Amygdala (tissue), 56 donors: ENCODE measurements at places on chromosomes 7 and 10.

GRCh38 chr10:78769526-78769925, 299.2 kb upstream of the ZMIZ1 start:
- no peak for DNase-seq

DNA sequence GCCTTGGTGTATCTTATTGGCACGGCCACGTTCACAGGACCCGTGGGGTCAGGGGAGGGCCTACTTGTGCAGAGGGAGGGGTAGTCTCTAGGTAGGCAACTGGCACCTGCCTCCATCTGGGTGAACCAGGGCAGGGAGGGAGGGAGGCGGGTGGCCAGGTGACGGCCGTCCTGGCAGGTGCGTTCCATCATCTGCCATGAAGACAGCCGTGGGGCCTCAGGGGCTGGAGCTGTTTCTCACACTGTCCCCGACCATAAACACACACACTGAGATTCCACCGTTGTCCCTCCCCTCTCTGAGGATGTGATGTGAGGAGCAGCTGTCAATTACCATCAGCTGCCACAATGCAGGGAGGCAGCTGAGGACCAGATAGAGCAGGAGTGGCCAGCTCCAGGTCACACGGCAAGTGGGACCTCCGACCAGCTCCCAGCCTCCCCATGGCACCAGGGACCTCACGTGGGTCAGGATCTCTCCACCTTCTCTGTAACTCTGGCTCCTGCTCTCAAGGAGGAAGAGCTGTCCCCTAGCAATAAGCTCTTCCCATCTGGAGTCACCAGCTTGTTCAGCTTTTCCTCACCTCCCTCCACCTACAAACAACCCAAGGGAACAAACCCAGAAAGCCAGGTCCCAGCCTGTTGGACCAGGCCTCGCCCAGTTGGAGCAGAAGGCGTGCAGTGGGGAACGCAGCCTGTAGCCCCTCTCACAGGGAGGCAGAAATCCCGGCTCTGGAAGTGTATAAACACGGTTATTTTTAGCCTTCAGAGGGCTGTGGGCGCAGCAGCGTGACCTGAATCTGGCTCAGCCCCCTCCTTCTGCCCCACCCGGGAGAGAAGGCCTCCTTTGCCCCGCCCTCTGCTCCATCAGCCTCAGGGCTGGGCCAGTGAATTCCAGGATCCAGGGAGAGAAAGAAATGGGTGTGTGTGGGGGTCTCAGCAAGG, 33.1 kb downstream of the ZMIZ1 start:
- DNase-seq, result no peak

GRCh38 chr10:59907918-59908807, 1.8 kb upstream of the CCDC6 start:
- peak; percentile 28 for DNase-seq

DNA sequence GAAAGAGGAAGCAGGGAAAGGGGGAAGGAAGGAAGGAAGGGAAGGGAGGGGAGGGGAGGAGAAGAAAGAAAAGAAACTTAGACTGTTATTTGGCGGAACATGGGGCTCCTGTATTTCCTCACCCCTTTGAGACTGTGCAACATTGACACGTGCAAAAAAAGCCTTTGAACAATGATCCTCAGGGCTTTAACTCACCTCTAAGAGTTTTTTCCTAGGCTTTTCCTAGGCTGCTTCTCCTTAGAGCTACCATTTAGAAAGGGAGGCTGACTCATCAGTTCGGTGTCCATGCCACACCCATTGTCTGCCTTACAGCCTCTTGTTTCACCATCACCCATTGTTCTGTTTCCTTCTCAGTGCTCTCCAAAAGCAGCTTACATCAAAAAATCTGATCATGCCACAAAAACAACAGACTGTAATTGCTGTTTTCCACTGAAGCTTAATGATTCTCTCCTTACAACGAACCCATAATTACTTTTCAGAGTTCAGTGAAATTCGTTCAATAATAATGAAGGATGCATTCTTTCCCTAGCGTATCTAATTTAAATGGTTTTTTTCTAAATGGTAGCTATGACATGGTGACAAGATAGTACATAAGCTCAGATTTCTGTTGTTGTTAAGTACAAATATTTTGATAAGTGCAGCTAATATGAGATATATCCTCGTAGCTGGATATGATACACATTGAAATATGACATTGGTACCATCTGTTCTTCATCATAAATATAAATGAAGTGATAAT, 90.8 kb downstream of the PRLHR start:
- DNase-seq, result no peak

DNA sequence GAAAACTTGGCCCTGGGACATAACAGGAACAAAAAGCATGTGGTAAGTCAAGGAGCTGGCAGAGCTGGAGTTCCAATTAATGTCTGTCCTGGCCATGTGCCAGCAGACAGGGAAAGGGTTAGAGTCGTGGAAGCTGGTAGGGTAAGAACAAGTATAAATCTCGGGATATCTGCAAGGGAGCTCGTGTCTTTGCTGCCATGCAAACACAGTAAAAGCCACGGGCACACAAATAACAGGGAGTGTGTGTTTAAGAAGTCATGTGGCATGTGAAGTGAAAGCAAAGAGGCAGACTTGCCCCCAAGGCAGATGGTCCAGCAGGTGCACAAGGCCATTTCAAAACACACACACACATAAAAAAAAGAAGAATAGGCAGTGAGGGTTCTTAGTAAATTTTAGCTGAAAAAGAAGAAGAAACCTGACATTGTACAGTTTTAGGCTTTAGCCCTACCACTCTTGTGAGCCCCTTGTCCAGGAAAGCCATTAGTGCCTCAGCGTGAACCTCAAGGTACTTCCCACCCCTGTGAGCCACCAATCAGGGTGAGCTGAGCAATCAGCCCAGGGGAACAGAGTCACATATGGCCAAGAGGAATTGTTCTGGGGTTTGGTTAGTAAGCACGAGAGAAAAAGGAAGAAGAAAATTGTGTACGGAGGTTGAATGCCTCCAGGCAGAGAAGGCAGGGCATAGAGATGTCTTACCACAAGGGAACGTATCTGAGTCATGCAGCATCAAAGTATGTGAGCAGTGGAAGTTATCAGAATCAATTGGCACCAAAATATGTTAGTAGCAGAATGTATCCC, 32.8 kb upstream of the ARHGAP12 start:
- no peak for DNase-seq

GRCh38 chr7:104862719-104863118, 151.3 kb upstream of the KMT2E start:
- no peak for DNase-seq

- no peak for DNase-seq
These were observed 31.6 kb downstream of the USP54 start for GRCh38 chr10:73559590-73559989.

GRCh38 chr7:41809940-41810576, 107.2 kb upstream of the INHBA start:
- no peak for DNase-seq

GRCh38 chr7:82156893-82157292, 286.7 kb downstream of the CACNA2D1 start:
- no peak for DNase-seq

GRCh38 chr7:93861325-93861949, 29.1 kb downstream of the TFPI2 start:
- DNase-seq, result no peak

DNA sequence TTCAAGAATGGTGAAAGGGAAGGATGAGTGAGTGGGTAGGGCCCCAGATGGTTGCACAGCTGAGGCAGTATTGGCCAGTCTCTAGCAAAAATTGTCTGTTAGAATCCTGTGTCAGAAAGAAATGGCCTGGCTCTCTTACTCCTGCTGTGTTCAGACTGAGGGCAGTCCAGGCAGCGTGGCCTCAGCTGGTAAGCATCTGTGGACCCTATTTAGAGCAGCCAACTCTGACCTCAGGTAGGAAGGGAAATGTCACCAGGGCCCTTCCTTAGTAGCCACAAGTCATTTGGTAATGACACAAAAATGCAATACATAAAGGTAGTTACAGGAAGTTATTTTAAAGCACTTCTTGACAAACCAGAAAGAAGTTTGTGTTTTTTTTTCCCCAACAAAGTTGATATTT, 1194.7 kb downstream of the CNTNAP2 start:
- DNase-seq, result no peak

- no peak for DNase-seq
These were observed 173.6 kb downstream of the PRKCQ start for GRCh38 chr10:6406220-6407033.

DNA sequence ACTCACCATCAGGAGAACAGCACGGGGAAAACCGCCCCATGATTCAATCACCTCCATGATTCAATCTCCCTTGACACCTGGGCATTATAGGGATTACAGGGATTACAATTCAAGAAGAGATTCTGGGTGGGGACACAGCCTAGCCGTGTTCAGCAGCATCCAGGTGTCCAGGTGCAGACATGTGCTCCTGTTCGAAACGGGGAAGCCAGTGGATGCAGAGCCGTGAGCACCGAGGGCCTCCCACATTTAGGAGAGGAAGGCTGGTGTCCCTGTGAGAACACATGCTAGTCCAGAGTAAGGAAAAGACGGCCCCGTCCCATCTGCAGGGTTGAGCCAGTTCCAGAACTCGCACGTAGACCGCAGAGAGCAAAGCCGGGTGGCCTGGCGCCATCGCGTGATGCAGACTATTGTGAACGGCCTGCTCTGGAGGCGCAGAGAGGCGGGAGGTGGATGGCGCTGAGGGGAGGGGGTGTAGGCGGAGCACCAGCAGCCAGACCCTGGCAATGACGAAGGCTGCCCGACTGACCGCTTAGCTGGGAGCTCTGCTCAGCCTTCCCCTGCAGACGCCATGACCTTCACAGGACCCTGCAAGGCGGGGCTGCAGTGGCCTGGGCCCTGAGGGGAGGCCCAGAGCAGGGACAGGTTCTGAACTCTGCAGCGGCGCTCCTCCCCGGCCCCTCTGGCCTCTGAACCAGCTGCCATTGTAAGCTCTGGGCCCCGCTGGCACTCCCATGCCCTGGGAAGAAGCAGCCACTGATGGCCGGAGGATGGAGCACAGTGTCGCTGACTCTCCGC, 141.6 kb upstream of the TCERG1L start:
- DNase-seq, result peak; percentile 18

GRCh38 chr10:45370202-45370955, 3.6 kb upstream of the ALOX5 start:
- no peak for DNase-seq

- no peak for DNase-seq
These were observed 77.3 kb upstream of the SAMD8 start for GRCh38 chr10:75034131-75034512.

DNA sequence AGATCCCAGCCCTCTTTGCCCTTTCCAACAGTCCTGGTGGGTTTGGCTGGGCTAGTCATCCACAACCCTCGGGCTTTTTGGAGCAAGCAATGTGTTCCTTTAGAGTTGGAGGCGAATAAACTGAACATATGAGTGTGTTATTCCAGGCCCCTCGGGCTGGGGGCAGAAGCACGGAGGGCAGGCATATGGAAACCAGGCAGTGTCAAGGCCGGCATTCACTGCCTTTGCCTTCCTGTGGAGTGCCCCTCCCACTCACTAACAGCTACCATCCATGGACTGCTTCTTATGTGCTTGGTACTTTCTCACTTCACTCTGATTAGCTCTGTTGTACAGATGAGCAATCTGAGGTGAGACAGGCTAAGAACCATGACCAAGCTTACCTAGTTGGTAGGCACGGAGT, 53.9 kb upstream of the EFCAB10 start:
- no peak for DNase-seq

DNA sequence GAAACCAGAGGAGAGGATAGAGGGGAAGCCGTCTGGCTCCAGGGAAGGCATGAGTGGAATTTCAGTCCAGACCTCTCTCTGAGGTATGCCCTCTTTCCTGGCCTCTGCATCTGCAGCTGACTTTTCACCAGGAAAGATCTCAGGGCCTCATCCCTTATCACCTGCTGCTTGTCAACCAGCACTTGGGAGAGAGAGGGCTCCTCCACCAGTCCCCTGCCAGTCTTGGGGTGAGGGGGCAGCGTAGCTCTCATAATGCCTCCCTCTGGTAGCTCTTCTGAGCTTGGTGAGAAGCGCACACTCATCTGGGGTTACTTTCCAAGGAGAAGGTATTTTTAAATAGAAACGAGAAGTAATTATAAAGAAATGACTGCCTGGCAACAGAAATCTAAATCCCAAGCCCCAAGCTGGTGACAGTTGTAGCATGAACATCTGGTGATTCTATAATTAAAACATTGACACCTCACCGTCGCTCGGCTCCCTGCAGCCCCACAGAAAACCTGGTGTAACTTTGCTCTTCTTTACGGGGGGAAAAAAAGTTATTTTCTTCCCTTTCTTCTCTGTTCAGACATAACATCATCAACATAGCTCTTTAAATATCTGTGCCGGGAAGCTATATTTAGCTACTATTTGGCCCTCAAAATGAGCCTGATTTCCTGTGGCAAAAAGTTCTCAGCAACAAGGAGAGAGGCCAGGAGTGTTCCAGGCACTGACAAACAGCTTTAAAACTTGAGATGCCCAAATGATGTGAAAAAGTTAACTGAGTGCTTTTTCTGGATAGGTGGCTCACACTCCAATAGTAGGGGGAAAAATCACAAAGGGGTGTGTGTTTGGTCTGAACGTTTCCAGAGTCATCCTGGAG, 26.9 kb downstream of the HIP1 start:
- no peak for DNase-seq

DNA sequence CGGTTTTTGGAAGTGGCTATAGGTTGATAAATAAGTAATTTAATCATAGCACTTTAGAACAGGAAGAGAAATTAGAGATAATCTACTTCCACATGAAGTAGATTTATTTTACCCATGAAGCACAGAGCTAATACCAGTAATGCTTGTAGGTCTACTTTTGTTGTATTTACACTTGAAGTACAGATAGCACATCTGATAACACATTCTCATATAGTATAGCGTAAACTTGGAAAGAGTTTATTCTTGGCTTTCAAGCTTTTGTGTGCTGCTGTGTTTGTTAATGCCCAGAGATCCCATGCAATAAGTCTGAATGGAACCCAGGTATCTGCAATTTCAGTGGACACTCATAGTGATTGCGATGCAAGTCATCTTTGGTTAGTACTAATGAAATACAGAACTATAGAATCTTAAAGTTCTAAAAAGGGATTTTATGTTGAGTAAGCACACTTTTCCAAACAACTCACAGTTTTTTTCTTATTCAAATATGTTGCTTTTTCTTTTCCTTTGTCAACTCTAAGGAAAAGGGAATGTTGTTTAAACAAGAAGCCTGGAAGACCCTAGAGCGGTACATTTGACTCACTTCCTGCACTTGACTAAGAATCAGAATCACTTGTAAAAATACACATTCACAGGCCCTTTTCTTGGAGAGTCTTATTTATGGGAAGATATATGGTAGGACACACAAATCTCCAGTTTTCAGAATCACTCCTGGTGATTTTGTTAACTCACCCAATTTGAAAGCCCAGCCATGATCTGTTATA, 105.8 kb downstream of the GNAI1 start:
- DNase-seq, result no peak
